ENCODE measurements at places on chromosomes 12 and 14.

- no peak for ATAC-seq
These were observed 398.2 kb downstream of the PRKD1 start for GRCh38 chr14:29529418-29529817.

DNA sequence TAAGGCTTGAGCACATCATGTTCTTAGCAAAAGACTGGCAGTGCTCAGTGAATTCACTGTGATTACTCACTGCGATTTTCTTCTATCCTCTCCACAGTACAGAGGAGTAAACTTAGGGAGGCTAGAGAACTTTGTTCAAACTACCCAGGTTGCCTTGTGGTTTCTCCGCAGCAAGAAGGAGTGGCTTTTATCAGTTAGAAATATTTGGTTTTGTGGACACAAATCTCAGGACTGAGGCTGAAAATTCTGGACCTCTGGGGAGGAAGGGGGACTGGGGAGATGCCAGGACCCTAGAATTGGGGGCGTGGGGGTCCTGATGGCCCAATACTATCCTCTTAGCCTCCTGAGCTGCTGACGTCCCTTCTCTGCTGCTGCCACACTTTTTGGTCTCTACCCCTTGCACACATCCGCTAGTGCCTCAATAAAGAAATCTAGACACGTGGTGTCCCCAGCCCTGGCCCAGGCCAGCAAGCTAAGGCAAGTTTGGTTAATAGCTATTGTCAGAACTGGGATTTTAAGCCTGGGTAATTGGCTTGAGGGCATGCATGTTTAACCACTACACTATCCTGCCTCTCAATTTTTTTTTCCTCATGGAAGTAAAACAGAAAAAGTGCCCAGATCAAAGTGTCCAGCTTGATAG lies 842 bp downstream of the OAS2 start:
- ATAC-seq = peak; percentile 58

DNA sequence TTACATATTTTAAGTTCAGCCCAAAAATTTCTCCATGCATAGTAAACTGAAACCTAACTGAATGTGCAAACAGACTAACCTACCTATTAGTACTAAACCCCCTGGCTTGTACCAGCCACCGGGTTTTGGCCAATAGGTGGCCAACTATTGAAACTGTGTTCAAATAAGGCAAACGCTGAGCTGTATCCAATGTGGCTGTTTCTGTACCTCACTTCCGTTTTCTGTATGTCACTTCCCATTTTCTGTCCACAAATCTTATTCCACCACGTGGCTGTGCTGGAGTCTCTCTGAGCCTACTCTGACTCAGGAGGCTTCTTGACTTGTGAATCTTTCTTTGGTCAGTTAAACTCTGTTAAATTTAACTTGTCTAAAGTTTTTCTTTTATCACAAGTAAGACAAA lies 6.0 kb upstream of the FBXO34 start:
- ATAC-seq = peak; percentile 56

GRCh38 chr12:12327802-12328201 lies 22.2 kb downstream of the MANSC1 start:
- ATAC-seq = peak; percentile 48

- no peak for ATAC-seq
These were observed 101.0 kb downstream of the TMEM132C start for GRCh38 chr12:128367961-128368360.

DNA sequence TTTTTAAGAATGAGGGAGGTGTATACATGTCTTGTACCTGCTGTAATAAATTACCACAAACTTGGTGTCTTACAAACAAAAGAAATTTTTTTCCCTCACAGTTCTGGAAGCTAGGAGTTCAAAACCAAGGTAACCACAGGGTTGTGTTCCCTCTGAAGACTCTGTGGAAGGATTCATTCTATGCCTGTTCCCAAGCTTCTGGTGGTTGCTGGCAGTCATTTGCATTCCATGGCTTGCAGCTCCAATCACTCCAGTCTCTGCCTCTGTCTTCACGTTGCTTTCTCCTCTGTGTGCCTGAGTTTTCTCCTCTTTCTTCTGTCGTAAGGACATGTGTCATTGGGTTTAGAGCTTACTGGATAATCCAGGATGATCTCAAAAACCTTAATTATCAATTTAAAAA lies 15.4 kb upstream of the ZNF641 start:
- ATAC-seq = no peak

GRCh38 chr12:49553512-49554088 lies 14.3 kb downstream of the MCRS1 start:
- peak; percentile 31 for ATAC-seq

GRCh38 chr12:8466241-8466640 lies 10.5 kb downstream of the CLEC6A start:
- ATAC-seq = no peak

- ATAC-seq = no peak
These were observed 36.9 kb upstream of the FBXO21 start for GRCh38 chr12:117227000-117227653.

DNA sequence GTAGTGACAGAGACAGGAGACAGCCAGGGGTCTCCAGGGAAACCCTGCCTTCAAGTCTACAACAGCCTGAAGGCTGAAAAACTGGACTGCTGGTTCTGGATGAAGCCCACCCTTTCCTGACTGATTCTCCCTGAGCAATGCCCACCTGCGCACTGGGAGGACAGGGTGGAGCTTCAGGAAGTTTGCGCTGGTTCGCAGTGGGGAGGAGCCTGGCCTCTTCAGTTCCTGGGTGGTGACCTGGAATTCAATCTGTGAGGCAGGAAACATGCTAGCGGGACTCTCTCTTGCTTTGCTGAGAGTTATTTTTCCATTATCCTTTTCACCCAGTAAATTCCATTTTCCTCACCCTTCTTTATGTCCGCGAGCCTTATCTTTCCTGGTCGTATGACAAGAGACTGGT lies 600.8 kb downstream of the TRHDE start:
- no peak for ATAC-seq

GRCh38 chr14:20578784-20579502 lies 8.9 kb downstream of the RNASE11 start:
- no peak for ATAC-seq

GRCh38 chr12:101951002-101951670 lies 73.8 kb downstream of the DRAM1 start:
- peak; percentile 67 for ATAC-seq

DNA sequence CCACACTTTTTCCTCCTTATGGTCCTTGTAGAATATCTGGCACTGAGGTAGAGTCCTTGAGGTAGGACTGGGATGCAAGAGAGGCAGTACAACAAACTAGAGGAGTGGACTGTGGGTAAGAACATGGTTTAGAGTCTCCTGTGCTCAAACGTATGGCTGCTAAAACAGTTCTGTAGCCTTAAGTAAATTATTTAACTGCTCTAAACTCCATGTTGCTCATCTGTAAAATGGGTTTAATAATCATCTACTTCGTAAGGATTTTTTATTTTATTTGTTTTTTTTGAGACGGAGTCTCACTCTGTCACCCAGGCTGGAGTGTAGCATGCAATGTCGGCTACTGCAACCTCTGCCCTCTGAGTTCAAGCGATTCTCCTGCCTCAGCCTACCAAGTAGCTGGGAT lies 3.6 kb upstream of the COPZ1 start:
- no peak for ATAC-seq

GRCh38 chr12:236445-236844 lies 22.5 kb upstream of the SLC6A12 start:
- ATAC-seq = no peak

- no peak for ATAC-seq
These were observed 276.5 kb downstream of the FUT8 start for GRCh38 chr14:65689070-65689469.

GRCh38 chr14:64612971-64613666 lies 63.4 kb downstream of the PPP1R36 start:
- ATAC-seq = no peak

- no peak for ATAC-seq
These were observed 17.3 kb downstream of the SLC25A47 start for GRCh38 chr14:100340423-100340813.

Measured in activated T-helper 17 cell treated with anti-CD3 and anti-CD28 coated beads, Interleukin-2, amount 50 U/mL, for 72 hours (primary cell).